AG08396 (cell line): ENCODE measurements at places on chromosomes 5 and 9.

GRCh38 chr5:61631438-61631941, 299.4 kb downstream of the ZSWIM6 start:
- peak; percentile 34 for DNase-seq

DNA sequence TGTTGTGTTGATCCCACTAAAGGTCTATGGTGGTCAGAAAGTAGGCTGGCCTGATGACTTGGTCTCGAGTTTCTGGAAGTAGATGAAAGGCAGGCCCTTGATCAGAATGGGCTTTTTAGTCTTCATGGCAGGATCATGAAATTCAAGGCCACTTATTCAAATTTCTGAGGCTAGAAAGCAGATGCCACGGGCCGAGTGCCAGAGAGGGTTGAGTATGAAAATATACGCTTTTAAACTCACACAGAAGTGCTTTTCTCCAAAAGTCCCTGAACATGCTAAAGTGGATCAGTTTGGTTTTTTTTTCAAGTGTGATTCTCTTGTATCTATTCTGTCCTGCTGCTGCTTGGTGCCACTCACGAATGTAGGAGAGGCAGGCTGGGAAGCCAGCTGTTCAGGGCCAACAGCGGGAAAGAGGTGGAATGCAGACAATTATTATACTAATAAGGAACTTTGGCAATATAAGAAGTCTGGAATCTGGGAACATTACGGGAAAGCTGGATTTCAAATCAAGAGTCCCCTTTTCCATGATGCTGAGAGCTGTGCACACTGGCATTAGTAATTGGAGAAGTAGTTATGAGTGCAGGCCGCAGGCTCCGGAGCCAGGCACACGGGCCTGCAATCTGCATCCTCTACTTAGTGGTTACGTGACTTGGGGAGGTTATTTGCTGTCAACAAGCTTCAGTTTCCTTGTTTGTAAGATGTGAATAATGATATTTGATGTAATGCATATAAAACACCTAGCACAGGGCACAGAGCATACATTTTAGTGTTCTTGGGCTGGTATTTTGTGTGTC, 95.8 kb downstream of the LMNB1 start:
- no peak for DNase-seq

GRCh38 chr5:86526811-86527348, 90.9 kb upstream of the COX7C start:
- DNase-seq, result no peak

DNA sequence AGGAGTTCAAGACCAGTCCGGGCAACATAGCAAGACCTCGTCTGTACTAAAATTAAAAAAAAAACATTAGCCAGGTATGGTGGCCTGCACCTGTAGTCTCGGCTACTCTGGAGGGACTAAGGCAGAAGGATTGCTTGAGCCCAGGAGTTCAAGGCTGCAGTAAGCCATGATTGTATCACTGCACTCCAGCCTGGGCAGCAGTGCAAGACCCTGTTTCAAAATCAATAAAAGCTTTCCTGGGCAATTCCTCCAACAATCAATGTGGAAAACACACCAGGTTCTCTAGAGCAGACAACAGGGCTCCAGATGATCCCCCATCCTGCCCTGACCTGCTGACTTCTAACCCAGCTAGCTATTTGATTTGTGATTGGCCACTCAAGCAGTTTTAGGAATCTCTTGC, 1.2 kb downstream of the AK8 start:
- no peak for DNase-seq

DNA sequence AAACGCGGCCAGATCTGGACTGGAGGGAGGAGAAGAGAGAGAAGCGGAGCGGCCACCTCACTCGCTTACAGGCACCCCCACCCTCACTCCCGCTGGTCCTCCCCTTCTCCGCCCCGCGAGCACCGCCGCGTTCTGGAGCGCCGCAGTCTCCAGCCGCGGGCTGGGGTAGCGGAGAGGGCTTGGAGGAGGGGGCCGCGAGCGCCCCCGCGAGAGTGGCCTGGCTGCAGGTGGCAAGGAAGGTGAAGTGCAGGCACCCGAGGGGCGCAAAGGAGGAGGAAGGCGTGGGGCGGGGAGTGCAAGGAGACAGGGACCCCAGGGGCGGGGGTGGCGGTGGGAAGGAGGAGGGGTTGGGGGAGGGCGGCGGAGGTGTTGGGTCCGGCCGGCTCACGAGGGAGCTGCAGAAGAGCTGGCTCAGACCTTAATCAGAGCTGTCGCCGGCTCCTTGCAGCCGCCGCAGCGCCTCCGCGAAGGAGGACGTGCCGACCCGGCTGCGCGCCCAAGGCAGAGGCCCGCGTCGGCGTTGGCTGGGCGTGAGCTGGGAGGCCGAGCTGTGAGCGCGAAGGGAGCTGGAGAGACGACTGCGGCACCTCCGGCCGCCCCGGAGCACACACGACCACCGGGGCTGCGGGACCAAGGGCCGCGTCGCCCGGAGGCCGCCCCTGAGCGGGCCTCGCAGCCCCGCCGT, at the start of gene DMRT3:
Gene DMRT3 (plus strand): TSS at position 398 of the 685 bp plus-strand sequence. CDS start 347 bp downstream, outside the sequence.
- DNase-seq, result no peak

DNA sequence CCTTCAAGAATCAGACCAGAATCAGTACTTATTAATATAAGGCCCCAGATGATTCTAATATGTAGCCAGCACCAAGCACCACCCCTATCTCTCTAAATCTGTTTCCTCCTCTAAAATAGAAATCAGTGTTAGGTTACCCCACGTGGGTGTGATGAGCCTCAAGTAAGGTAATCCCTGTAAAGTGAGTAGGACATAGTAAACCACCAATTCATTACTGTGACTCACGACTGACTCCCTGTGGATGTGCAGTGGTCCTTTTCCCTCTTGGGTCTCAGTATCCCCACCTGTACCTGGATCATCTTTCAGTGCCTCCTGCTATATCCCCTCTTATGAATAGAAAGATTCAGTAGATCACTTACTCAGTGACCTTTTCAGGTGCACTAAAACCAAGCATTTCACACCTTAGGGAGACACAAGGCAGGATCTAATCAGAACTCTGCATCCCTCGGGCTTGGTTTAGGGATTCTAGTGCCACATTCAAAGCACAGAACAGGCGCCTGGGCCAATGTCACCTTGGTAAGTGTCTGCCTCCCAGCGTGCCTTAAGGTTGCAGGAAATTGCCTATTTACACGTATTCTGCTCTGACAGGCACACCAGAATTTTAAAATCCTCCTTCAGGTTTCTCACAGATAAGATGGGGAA, 12.2 kb upstream of the ALDH1B1 start:
- no peak for DNase-seq

DNA sequence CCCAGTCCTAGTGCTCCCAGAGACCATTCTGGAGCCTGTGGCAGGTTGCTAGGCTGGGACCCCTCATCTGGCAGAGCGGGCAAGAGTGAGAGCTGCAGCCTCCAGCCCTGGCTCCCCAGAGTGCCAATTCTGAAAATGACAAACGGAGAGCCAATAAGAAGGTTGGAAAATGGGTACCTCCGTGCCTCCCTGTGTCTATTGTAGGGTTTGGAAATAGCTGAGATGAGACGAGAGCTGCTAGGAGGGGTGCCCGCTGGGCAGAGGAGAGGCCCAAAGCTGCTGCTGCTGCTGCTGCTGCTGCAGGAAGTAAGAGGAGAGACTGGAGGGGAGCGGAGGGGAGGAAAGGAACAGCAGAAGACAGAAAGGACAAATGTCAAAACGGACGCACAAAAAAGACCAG, 36.0 kb upstream of the FUBP3 start:
- no peak for DNase-seq

GRCh38 chr9:133262226-133262625, 12.8 kb downstream of the ABO start:
- DNase-seq, result no peak

DNA sequence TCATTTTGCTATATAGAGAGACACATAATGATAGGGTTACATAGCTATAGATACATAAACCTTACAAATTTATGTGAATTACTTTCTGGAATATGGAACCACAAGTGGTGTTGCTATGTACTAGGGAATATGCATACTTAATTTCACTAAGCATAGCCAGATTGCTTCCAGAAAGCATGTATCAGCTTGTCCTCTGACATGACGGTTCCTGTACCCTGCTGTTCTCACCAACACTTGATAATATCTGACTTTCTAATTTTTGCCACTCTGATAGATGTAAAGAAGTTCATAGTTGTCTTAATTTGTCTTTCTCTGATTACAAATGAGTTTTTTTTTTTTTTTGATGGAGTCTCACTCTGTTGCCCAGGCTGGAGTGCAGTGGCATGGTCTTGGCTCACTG, 18.0 kb upstream of the CKS2 start:
- DNase-seq, result no peak

DNA sequence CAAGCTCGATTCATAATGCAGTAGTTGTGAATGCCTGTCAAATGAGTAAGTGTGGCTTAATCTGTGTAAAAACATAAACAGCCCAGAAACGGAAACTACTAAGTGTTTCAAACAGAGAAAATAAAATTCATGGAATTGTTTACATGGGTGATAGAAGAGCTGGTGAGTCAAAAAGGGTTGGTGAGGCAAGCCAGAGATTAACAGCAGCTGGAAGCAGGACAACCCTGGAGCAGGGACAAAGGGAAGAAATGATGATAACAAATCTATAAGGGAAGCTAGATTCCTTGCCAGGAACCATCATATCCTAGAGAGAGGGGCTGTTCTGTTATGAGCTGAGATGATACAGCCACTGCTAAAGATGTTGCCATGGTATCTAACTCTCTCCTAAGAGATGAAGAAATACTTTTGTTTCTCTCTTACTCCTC, 18.0 kb upstream of the PRR16 start:
- peak; percentile 72 for DNase-seq

- DNase-seq, result no peak
Observed at GRCh38 chr5:54442271-54442670, 13.2 kb upstream of the HSPB3 start.

- DNase-seq, result no peak
Observed at GRCh38 chr5:68226546-68227073, 11.1 kb downstream of the PIK3R1 start.

DNA sequence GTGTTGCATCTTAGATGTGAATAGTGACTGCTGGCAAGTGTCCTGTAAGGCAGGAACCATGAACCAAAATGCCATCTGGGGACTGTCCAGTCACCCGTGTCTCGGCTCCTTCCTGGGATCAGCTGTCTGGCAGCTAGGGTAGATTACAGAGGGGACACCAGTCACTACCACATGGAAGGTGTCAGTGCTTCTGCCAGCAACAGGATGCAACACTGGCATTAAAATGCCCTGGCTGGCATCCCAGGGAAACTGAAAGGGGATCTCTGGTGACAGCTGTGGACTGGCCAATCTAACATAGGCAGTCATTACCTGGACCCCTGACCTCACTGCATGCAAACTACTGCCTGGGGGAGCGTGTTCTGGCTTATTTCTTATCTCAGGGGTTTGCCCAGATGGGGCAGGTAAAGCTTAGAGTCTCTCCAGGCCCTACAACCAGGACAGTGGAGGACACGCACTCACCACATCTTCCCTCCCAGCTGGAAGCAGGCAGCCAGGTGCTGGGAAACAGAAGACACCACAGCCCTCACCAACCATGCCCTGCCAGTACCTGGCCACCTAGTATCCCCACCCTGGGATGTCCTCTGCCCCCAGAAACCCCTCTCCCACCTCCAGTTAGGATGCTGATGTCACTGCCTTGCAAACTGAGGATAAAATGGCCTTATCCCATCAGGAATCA, 83.8 kb downstream of the SEMA4D start:
- no peak for DNase-seq

DNA sequence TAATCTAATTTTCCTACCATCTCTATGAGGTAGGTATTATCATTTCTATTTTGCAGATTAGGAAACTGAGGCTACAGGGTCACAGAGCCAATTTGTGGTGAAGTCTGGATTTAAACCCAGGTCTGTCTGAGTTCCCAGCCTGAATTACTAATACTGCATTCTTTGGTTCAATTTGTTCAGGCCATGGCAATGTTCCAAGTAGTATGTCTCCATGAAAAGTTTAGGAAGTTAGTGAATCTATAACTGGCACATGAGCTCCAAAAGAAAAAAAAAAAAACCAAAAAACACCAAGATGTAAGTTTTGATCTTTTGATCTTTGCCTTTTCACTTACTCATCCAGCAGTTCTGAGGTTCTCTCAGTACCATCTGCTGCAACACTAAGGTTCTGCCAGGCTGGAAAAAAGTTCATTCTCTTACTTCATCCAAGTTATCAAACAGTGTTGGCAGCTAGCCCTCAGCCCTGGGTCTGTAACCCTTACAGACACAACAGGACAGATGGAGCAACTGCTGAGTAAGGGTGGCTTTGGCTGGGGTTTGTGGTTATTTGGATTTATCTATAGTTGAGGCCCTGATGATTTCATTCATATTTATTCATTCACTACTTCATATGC, 4.4 kb upstream of the TMEM268 start:
- peak; percentile 67 for DNase-seq

GRCh38 chr5:40315126-40315525, 364.6 kb upstream of the PTGER4 start:
- no peak for DNase-seq

- DNase-seq, result peak; percentile 52
Observed at GRCh38 chr9:109903515-109904138, 123.6 kb downstream of the PALM2AKAP2 start.

- DNase-seq, result no peak
Observed at GRCh38 chr5:19488786-19489185, 499.2 kb downstream of the CDH18 start.

DNA sequence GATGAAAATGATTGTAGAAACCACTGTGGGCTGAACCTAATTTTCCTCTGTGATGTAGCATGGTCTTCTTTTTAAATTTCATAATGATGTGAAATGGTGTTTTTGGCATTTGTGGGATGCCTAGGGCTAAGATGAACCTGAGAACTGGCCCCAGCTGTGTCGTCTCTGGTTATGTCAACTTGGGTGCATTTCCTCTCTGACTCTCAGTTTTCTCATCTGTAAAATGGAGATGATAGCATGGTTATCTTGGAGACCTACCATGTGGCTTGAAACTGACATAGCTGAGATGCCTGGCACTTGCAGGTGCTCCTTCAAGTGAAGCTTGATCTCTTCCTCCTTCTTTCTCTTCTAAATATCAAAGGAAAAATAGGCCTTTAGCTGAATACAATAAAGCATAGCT, 77.8 kb downstream of the BOD1 start:
- DNase-seq, result no peak

DNA sequence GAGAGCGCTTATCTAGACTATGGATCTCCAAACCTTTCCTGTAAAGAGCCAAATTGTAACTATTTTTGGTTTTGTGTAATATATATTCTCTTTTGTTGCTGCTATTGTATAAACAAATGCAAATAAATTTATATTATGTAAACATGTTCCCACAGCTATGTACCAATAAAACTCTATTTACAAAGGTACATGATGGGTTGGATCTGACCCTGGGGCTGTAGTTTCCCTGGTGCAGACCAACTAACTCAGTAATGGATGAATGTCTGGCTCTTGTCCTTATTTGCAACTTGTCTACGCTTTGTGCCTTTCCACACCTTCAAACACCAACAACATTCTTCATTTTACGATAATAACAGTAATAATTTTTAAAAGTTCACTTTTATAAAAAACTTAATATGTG, 27.5 kb upstream of the SPINK14 start:
- no peak for DNase-seq

- DNase-seq, result no peak
Observed at GRCh38 chr9:2781336-2781735, 62.6 kb downstream of the PUM3 start.

DNA sequence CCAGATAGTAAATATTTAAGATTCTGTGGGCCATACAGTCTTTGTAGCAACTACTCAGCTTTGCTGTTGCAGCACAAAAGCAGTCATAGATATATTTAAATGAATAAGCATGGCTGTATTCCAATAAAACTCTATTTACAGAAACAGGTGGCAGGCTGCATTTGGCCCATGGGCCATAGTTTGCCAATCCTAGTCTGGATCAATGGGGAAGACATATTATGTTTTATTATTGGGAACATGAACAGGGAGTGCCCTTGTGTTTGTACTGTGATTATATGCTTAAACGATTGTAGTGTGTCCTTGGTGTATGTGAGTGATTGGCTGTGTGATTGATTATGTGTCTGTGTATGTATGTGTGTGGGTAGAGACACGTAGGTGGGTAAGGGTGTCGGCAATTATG, 12.0 kb upstream of the CCL27 start:
- DNase-seq, result no peak
